ENCODE measurements at places on chromosomes 1 and 21.

GRCh38 chr1:115348636-115349035 lies 10.6 kb upstream of the NGF start:
- no peak for DNase-seq

DNA sequence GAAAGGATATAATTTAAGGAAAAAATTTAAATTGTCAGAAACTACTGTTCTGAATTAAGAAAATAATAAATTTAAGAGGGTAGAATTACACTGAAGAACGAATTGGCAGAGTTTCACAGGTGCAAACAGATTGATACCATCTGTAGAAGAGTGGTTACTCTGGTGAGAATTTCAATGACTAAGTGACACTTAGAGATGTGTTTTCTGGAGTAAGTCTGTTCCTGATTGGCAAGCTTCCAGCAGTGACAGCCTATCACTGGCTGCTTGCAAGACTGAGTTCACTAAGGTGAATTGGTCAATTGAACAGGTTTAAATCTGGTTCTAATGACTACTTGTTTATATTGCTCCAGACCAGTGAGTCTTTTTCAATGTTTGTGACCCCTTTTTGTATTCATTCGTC lies 838.2 kb upstream of the RGS18 start:
- DNase-seq, result no peak

- no peak for DNase-seq
Measured at GRCh38 chr1:9319789-9320519, 27.3 kb downstream of the SPSB1 start.

- DNase-seq, result no peak
Measured at GRCh38 chr1:229158341-229158921, 112.5 kb upstream of the RAB4A start.

DNA sequence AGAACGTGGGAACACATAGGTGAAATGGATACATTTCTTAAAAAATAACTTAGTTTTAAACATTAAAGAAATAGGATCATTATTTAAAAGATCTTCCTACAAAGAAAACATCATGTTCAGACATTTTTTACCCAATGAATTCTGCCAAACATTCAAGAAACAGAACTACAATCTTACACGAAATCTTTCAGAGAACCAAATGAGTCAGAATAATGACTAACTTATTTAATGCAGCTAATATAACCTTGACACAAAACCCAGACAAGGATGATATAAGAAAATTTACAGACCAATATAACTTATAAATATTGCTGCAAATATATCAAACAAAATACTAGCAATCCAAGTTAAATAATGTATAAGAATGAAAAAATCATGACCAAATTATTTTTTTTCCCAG lies 220.1 kb upstream of the KCNK2 start:
- peak; percentile 27 for DNase-seq

DNA sequence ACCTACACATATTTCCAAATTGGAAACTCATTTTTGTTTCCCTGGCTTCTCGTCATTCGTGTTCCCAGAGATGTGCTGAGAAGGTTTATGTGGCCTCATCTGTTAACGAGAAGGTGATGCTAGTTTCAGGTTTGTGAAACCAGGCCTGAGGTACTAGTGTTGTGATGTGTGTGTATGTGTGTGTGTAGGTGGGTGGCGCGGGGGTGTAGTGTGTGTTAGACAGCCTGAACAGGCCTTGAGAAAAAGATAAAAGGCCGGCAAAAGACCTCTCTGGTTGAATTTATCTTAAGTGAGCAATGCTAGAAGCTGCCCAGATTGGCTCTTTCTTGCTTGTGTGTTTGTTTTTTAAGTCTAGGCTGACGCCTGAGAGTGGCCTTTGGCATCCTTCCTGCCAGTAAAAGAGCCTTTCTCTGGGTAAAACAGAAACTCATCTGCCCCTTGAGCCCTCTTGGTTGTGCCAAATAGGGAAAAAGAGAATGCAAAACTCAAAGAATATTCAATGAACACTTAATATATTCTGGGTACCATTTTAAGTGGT lies 65.8 kb upstream of the HSD17B7 start:
- no peak for DNase-seq

GRCh38 chr1:103525114-103525606 lies 339 bp upstream of the RNPC3 start:
- peak; percentile 66 for DNase-seq

GRCh38 chr1:231233735-231234417 lies 7.1 kb upstream of the GNPAT start:
- DNase-seq, result no peak

DNA sequence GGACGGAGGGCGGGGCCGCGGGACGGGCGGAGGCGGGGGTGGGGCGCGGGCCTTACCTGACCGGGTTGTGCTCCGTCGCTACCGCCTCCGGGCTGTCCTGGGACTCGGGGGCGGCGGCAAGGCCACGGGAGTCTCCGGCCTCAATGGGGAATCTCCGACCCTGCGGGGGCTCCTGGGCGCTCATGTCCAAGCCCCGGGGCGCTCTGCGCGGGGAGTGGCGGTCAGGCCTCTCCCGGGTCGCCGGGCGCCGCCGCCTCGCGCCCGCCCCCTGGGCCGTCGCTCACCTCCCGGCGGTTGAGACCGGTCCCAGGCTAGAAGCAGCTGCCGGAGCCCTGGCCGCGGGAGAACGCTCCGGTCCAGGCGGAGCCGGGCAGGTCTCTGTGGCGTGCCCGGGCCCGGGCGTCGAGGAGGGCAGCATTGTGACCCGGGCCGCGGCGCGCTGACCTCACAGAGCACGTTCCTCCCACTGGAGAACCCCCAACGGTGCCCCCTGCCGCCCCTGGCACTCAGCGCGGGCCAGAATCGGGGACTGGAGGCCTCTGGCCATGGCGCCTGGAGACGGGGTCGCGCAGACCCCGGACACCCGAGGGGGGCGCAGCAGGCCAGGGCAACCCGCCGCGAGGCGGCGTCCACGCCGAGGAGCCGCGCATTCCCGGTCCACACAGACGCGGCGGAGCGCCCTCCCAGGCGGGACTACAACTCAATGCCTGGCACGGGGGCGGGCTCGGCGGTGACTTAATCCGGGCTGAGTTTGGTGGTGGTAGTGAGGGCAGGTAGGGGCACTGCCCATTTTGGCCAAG lies 411 bp downstream of the FAM229A start:
- DNase-seq, result peak; percentile 72

GRCh38 chr1:184789884-184790283 lies 35.2 kb upstream of the EDEM3 start:
- peak; percentile 35 for DNase-seq

DNA sequence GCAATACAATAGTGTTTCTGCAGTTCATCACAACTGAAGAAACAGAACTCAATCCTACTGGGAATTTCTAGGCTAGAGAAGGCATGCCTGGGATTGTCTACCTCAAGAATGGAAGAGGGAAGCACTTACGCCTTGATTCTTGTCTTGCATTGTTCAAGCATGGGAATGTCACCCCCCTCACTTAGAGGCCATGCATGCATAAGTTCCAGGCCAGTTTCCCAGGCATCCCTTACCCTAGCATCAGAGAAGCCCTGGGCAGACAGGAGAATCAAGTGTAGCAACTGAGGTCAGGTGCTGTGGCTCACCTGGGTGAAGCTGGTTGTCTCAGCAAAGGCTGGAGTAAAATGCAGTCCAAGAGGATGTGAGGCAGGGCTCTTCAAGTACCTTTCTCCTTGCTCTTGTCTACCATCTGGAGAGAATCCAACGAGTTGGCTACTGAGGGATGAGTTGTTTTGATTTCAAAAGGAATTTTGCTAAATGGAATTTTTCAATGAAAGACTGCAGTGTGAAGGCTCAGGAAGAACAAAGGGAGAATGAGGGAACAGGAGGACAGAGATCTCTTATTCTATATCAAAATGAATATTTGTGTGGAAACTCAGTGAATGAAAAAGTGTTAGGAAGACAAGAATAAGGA lies 174.3 kb downstream of the NEK7 start:
- DNase-seq, result no peak

DNA sequence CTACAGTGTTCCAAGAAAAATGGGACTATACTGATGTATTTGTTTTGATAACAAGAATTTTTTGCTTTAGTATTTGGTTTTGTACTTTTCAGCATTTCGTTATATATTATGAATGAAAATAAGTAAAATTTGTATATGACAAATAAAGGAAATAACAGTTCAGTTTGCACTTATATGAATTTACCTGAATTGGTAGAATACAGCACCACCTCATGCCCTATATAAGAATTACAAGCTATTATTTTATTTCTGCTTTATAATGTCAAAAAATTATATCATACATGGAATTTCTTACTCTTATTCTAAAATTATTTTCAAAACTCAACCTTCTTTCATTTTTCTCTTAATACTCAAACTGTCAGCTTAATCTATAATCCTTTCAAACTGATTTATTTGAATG lies 14.6 kb downstream of the EFCAB7 start:
- peak; percentile 14 for DNase-seq

DNA sequence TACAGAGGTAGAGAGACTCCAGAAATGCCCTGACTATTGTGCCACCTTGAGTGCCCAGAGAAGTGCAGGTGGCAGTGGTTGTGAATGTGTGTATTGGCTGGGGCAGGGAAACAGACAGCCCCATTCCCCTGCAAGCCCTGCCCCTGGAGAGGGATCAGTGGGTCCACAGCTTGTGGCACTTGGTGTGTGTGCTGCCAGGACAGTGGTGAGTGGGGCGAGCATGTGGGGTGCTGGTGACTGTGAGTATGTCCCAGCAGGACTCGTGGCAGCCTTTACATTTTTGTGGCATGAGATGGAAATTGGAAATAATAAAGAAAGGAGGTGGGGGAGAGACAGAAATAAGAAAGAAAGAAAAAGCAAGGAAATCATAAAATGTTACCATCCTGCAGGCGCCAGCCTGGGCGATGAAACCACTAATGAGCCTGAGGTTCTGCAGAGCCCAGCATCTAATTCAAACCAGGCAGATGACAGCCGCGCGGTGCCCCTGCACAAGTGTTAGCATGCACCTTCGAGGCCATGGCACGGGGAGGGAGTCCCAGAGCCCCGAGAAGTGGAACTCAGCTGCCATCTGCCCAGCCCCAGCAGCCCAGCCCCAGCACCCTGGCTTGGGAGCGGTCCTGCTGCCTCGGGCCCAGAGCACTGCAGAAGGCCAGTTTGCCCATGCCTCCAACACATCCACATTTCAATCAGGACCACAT lies 49.1 kb upstream of the ZBTB40 start:
- peak; percentile 30 for DNase-seq

GRCh38 chr1:99650030-99650429 lies 4.1 kb downstream of the PALMD start:
- DNase-seq, result no peak

DNA sequence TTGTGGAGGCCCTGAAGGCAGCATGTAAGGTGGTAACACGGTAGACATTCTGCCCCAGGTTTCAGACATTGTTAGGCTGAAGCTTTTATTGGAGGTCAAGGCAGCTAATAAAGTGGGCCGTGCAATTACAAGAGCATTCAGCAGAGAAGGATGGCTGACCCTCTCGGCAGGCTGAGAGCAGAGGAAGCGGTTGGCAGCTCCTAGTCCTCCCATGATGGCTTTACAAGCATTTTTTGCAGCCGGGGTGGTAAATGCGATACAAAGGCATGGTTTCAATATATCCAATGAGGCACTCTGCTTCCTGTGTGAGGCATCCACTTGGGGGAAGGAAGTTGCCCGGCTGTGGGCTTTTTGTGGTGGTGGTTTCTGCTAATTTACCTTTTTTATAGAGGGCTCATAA lies 14.6 kb downstream of the KIF26B start:
- no peak for DNase-seq

GRCh38 chr1:225613006-225613405 lies 39.9 kb downstream of the ENAH start:
- no peak for DNase-seq

- DNase-seq, result no peak
Measured at GRCh38 chr1:14065486-14065885, 365.5 kb downstream of the PRDM2 start.

GRCh38 chr1:116989835-116990234 lies 11.7 kb upstream of the CD101 start:
- DNase-seq, result no peak

DNA sequence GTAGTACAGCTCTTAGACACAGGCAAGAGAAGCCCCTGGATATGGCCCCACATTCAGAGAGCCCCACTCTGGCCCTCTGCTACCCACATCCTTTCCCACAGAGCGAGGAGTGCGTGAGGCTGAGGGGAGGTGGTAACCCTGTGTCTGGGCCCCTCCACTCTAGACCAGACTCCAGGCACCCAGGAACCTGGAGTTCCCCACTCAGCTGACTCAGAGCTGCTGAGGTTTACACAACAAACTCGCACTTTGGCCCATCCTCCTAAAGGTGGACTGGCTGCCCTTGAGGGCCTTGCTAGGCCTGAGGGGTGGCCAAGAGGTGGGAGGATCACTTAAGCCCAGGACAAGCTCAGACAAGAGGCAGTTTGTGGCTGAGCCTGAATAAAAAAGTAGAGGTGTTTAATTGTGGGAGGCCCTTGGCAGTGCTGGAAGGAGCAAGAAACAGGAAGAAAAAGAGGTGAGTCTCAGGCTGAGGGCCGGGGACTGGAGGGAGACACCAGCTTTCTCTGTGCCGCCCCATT lies 10.7 kb downstream of the MR1 start:
- no peak for DNase-seq

- DNase-seq, result no peak
Measured at GRCh38 chr1:103273106-103273505, 164.8 kb upstream of the COL11A1 start.

GRCh38 chr1:23845163-23845562 lies 19.9 kb upstream of the HMGCL start:
- DNase-seq, result no peak

DNA sequence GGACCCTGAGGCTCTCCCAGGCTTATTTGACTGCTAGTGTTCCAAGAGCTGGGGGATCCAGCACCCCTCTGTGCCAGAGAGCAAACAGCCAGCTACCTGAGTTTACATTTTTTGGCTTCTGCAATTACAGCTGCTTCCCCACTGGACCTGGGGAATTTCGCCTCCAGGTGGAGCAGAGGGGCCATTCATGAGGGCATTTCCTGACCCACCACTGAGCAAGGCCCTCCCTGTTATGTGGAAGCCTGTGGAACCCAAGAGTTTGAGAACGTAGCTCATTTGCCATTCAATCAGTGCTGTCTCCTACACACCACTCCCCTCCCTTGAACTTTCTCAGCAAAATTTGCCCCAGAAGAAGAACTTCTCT lies 42.7 kb upstream of the TMEM51 start:
- no peak for DNase-seq

DNA sequence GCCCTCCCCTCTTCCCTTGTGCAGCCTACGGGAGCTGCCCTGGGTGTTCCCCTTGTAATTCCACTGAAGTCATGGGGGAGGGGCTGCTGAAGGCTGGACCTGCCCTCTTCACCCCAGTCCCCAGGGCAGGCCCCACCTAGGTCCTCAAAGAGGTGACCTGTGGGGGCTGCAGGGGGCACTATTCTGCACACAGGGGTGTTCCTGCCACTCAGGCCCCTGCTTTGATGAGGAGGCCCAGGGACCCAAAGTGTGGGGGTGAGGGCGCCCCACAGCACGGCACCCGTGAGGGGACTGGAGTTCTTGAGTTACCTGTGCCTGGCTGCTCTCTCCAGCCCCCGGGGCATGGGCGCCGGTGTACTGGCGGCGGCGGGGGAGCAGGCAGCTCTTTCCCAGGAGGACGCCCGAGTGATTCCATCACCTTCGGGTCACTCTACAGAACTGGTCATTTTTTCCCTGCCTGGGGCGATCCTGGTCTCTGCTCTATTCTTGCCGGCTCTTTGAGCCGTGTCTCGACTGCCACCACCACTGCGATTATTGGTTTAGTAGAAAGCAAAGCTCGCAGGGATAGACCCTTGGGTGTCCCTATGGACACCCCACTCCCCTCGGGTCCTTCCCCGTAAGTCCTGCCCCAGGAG lies 6.9 kb upstream of the PRDM16 start:
- no peak for DNase-seq

- DNase-seq, result no peak
Measured at GRCh38 chr1:178337091-178337706, 159.6 kb downstream of the CLEC20A start.

- no peak for DNase-seq
Measured at GRCh38 chr1:184426278-184426674, 39.4 kb downstream of the C1orf21 start.

GRCh38 chr1:238895911-238896310 lies 490.5 kb upstream of the CHRM3 start:
- no peak for DNase-seq
